T-helper 17 cell (primary cell): ENCODE measurements at places on chromosomes 2 and 18.

GRCh38 chr18:42290318-42291307 lies 335.6 kb downstream of the PIK3C3 start:
- DNase-seq = no peak

- DNase-seq = no peak
Measured at GRCh38 chr18:11324956-11325882, 175.8 kb upstream of the PIEZO2 start.

GRCh38 chr2:38829971-38830370 lies 45.8 kb downstream of the DHX57 start:
- no peak for DNase-seq

DNA sequence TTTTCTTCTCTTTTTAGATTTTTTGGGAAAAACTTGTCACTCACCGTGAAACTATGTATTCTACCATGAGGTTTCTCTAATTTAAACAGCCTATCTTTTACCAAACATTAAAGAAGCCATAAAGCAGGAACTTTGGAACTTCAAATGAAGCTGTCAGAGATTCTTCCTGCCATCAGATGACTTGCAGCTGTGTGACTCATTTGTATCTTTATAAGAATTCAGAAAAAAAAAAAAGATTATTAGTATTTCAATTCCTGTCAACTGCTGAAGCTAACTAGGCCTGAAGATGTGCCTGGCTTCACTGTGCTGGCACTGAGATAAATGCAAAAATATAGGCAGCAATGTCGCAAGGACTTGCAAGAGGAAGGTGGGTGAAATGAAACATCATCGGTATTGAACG lies 1399.1 kb upstream of the PIK3C3 start:
- no peak for DNase-seq

- DNase-seq = no peak
Measured at GRCh38 chr18:56521263-56521662, 117.1 kb downstream of the TXNL1 start.

DNA sequence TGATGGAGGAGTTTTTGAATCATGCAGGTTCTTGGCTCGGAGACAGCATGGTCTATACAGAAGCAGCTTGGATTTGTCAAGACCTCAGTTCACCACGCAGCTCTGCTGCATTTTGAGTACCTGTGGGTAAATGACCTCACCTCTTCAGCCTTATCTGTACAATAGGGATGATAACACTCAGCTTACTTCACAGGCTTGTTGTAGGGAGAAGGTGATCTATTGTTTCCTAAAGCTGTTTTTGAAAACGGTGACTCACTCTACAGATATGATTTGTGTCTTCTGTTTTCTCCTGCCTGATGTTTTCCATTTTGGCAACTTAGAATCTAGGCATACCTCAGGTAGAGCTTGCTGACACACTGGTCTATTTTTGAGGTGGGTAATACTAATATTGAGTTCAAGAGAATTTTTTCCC lies 80.3 kb downstream of the FMNL2 start:
- no peak for DNase-seq
